ENCODE measurements at places on chromosomes 11 and 22.

GRCh38 chr11:11419747-11420146 is 66.7 kb upstream of the CSNK2A3 start:
- DNase-seq, result no peak

DNA sequence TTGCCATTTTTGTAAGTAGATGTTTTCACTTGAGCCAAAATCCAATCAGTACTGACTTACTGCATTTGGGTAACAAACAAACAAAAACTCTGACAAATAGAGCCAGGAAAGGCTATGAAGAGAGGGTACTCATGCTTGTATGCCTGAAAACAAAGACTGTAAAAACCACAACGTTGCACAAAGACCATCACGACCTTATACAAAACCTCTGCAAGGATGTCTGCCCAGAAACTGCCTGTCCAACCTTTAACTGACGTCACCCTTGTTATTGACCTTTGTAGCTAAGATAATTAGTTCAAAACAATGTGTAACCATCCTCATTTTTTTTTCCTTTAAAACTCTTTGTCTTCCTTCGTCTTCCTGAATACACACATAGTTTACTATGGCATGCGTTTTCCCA is 804 bp upstream of the CREBZF start:
- DNase-seq, result no peak

GRCh38 chr22:19082101-19082500 is 40.1 kb downstream of the DGCR2 start:
- no peak for DNase-seq

GRCh38 chr11:75786101-75786736 is 17.6 kb downstream of the DGAT2 start:
- no peak for DNase-seq

GRCh38 chr22:29470159-29470855 is 9.7 kb upstream of the NEFH start:
- peak; percentile 64 for DNase-seq
